Stomach (tissue), 19 donors: ENCODE measurements at places on chromosomes 4 and X. TPM values are rescaled to one million over a fixed set of nuclear protein-coding genes. Genes with fewer than 3 reads are reported as not detected.

DNA sequence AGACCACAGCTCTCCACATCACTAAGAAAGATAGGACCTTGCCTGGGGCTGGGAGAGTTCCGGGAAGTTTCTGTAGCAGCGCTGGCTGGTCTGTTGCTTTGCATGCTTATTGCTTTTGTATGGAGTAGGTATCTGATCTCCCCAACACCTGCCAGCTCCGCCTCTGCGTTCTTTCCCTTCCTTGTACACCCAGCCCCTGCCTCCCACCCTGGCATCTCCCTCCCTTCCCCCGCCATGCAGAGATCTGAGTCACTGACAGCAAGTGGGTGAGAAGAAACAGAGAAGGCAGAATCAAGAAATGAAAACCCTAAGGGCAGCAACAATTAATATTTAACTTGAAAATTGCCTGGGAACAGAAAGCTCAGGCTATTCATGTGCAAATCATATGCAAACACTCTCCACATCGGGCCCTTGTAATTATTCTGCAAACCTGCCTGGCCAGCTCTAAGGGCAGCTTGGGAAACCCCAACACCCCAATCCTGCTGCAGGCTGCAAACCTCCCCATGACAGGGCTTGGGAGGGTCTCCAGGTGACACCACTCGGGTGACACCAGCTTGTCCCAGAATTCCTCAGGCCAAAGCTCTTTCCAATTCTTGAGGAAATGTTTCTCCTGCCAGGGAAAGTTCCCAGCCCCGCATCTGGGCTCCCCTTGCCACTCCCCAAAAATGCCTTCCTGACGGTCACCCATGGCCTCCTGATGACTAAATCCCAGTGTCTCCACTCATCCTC, 257.2 kb downstream of the FBXW7 start:
- DNase-seq = peak; percentile 51

DNA sequence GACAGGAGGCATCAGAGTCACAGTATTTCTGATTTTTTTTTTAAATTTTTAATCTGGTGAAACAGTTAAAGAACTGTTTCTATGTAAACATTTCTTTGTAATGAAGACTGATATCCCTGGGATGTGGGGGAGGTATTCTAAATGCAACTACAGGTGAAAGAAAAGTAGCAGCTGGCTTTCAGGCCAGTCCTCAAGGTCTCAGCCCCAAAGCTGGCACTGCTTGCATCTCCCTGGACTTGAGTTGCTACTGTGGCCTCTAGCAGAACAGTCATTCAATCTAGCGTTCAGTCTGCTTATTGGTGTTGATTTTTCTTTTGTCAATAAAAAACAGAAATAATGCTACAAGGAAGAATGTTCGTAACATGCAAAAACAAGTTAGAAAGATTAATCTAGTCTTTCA, 4.9 kb downstream of the MBNL3 start:
- no peak for DNase-seq

- no peak for DNase-seq
Observed at GRCh38 chr4:84878090-84878489, 88.4 kb downstream of the WDFY3 start.

DNA sequence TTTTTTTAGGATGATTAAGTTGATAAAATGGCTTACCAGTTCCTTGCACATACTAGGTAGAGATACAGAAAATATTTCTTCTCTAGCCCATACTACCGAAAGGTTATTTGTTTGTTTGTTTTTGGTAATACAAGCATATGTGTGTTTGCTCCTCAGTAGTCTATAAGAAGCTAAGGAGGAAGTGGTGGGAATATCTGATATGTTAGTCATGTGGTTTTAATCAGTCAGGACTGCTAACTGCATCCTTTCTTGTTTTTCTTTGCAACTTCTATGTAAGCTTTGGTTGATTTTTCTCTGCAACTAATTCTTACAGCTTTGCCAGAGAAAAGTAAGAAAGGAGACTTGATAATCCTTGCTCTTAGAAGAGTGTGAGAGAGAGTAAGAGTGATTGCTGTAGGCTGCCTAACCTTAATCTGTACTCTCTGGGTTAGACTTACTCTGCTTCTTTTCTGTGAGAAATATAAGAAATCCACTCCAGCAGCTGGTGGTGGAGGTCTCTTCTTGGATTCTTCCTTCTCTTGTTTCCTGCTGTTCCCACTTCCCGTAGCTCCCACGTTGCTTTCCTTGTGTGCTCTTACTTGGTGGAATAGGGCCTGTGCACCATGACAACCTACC, 28.3 kb downstream of the SEPTIN11 start:
- no peak for DNase-seq

- DNase-seq = no peak
Observed at GRCh38 chr4:143625632-143626031, 74.8 kb downstream of the FREM3 start.

- no peak for DNase-seq
Observed at GRCh38 chr4:164483711-164484110, 270.2 kb upstream of the SMIM31 start.

- no peak for DNase-seq
Observed at GRCh38 chr4:11297627-11298026, 131.1 kb downstream of the HS3ST1 start.

GRCh38 chr4:51895816-51896408, 53.0 kb downstream of the DCUN1D4 start:
- DNase-seq = peak; percentile 84

- DNase-seq = no peak
Observed at GRCh38 chr4:128830906-128831503, 21.5 kb downstream of the JADE1 start.

DNA sequence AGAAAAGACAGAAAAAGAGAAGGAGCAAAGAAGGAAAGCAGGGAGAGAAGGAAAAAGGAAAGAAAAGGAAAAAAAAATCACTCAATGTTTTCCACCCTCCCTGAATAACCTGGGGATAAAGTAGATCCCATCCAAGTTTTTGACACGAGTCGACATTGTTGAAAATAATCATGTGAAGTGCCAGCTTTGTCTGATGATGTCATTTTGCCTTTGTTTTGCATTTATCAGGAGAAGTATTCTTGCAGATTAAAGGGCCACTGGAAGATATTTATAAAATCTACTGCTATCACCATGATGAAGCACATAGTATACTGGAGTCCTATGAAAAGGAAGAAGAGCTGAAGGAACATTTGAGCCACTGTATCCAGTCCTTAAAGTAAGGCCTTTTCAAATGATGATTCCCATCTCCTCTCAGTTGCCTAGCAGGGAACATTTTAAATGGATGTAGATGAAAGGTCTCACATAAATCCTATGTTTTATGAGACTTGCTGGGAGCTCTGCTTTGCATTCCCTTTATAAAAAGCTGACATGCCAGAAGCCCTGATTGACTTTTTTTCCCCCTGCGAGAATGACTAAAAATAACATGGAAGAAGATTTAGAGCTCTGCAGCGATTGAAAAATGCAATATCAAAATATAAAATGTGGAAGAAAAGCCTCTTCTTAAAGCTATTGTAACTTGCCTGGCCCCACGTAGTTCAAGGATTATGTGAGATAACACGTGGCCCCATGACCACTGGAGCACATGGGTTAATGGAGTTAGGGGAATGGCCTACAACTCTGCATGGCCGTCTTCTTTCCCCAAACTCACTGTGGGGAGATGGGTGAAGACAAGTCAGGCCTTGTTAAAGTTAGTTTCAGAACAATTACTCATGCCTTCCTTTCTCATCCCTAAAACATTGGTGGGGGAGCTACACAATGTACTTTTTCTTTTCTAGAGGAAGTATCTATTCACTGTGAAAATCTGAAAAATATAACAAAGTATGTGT, 77.5 kb downstream of the INTS12 start:
- no peak for DNase-seq

GRCh38 chrX:18424482-18425198, 768 bp upstream of the CDKL5 start:
- DNase-seq = peak; percentile 68

DNA sequence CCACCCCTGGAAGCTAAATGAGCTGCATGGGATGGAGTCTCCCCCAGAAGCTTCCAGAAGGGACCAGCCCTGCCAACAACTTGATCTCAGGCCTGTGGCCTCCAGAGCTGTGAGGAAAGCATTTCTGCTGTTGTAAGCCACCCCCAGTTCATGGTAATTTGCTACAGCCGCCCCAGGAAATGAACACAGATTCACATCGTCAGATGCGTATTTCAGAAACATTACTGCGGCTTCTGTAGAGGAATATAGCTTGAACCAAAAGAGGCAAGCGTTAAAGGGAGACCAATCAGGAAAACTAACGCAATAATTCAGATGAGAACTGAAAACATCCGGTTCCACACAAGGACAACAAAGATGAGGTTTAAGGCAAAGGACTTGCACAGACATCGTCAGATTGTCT, 128.4 kb upstream of the TBL1X start:
- no peak for DNase-seq

GRCh38 chr4:187085339-187085738, 361.7 kb upstream of the FAT1 start:
- no peak for DNase-seq

GRCh38 chr4:43758836-43759235, 689.8 kb downstream of the KCTD8 start:
- DNase-seq = no peak

DNA sequence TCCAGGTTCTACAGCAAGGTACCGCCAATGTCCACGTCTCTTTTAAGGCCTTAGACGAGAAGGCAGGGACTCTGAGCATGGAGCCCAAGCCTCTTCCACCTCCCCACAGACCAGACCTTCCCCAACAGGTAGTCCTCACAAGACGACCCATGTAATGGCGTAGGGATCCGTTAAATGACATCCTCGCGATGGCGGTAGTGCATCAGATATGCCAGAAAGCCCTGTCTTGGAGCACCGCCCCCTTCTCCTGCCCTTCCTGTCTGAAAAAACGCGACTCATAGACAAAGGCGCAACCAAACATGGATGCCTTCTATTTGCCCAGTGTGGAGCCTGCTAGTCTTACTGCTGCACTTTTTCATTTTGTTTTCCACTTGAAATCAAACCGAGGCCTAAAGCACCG, 185.4 kb downstream of the OR13H1 start:
- DNase-seq = peak; percentile 96

GRCh38 chr4:67658302-67658701, 42.7 kb downstream of the UBA6 start:
- DNase-seq = no peak

GRCh38 chr4:125316401-125316790, 1.6 kb downstream of the FAT4 start:
- peak; percentile 41 for DNase-seq

- peak; percentile 7 for DNase-seq
Observed at GRCh38 chr4:131644619-131645018, 1504.5 kb upstream of the PCDH10 start.

DNA sequence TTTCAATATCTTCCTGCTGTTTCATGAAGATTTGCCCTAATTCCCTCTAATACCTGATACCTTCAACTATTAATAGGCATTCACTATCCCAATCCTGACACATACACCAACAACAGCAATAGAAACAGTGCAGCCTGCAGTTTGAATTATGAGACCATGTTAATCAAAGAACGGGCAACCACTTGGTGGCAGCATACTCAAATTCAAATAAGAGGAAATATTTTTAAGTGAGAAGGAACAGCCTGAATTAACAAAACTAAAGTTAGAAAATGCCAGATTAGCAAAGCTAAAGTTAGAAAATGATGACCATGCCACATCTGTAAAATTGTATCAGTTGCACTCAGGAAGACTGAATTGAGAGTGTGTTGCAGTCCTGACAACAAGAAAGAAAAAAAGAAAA, 204.9 kb downstream of the SMARCA1 start:
- peak; percentile 26 for DNase-seq

DNA sequence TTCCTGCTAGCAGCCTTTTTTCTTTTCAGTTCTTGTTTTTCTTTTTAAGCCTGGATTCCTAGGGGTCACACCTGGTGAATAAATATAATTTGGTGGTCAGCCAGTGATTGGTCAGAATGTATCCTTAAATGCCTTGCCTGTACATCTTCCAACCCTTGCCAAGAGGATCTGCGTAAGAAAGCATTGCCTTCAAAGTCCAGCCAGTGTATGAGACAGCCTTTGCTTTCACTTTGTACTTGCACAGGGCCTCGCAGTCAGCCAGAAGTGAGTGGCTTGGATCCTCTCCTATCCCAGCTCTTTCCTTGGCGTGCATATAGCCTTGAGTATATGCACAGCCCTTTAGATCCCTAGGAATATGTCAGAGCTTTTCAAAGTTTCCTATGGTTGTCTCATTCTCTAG, 22.2 kb downstream of the KANTR start:
- DNase-seq = peak; percentile 69

- no peak for DNase-seq
Observed at GRCh38 chrX:72713130-72713529, 976 bp downstream of the PHKA1 start.

- no peak for DNase-seq
Observed at GRCh38 chrX:43505769-43506168, 150.3 kb upstream of the MAOA start.

DNA sequence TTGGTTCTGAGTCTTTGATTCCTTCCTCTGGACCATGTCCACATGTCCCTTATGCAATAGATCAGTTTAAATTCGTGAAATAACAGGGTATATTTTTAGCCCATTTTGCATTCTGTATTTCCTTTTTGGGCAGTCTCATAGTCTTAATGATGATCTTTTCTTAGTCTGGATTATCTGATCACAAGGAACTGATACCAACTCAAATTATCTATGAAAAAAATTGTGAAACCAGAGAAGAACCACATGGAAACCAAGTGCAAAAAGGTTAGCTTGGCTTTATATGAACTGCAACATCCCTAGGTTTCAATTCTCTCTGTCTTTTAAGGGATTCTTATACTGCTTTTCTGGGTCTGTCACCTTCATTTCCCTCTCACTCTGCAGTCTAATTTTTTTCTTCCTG, 608.6 kb upstream of the AADAT start:
- no peak for DNase-seq

- DNase-seq = no peak
Observed at GRCh38 chr4:38007645-38008044, 47.4 kb downstream of the PTTG2 start.

- peak; percentile 68 for DNase-seq
Observed at GRCh38 chr4:38856524-38857337, at the start of gene TLR6. Gene TLR6 (minus strand): TSS chr4:38856817. CDS start chr4:38829473, 27,344 bp downstream.

DNA sequence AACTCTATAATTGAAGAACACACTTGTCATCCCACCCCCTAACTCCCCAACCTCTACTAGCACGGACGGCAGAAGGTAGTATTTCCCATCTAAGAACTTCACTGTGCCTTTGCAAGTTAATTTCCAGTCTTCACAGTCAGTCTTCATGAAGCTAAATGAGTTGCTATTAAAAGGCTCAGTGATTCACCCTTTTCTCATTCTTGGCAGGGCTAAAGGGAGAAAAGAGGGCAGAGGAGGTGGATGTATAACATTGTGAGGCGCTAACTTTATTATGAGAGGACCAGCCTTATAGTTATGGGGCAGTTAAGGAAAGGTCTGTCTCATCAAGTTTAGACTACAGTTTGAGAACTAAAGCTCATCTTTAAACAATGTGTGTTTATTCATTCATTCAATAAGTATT, 161.0 kb upstream of the S100G start:
- no peak for DNase-seq

GRCh38 chrX:55490974-55491373, 1.3 kb upstream of the USP51 start:
- DNase-seq = peak; percentile 16

- no peak for DNase-seq
Observed at GRCh38 chrX:16617382-16617781, 32.6 kb upstream of the S100G start.

PAGE2B gene
- total RNA-seq = not detected

DDX53 gene
- not detected for total RNA-seq

POU4F2 gene
- not detected for total RNA-seq

LINC00632 gene
- 25.1 TPM for total RNA-seq

PRDM8 gene
- total RNA-seq = 5.1 TPM
